ENCODE measurements at places on chromosomes 4 and X. TPM values are rescaled to one million over a fixed set of nuclear protein-coding genes. Genes with fewer than 3 reads are reported as not detected.

Gene MAGEC3
- polyA plus RNA-seq, result 0.28 TPM

Gene CENPE
- polyA plus RNA-seq, result 16.6 TPM

Gene NPY2R
- 0.89 TPM for polyA plus RNA-seq

Gene POLR2B
- 126 TPM for polyA plus RNA-seq

Gene HERC5
- 7.0 TPM for polyA plus RNA-seq

Gene ANK2
- polyA plus RNA-seq, result 60.8 TPM

Gene EDA2R
- polyA plus RNA-seq, result 0.43 TPM

Gene UGT2A2
- not detected for polyA plus RNA-seq

Gene C1QTNF7
- 28.1 TPM for polyA plus RNA-seq

Gene PRDM5
- polyA plus RNA-seq, result 17.9 TPM

Gene ARX
- polyA plus RNA-seq, result not detected

Gene QRFPR
- polyA plus RNA-seq, result 0.97 TPM

Gene CENPVL1
- polyA plus RNA-seq, result 0.24 TPM

Gene KIAA1210
- 2.2 TPM for polyA plus RNA-seq

- no peak for DNase-seq
These were observed 2.6 kb downstream of the MRPL1 start for GRCh38 chr4:77865259-77865658.

- no peak for DNase-seq
These were observed 13.6 kb downstream of the SLC25A6 start for GRCh38 chrX:1378306-1378759.

DNA sequence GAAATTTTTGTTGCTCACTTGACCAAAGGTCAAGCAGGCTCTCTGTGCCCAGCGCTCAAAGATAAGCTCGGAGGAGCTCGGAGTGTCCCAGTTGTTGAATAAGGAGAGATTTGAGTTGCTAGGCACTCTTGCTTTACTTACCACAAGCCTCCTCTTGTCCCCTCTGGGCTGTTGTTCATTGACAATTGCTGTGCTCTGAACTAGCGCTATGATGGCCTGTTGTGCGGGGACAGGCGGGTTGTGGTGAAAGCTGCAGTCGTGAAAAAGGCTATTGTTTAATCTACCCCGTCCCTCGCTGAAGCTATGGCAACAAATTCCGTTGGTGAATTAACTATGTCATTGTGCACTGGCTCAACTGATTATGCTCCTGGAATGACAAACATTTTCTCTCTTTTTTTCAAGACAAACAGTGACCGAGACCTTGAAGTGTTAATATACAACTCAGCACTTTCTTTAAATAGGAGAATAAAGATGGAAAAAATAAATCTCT lies 21.0 kb upstream of the POLA1 start:
- no peak for DNase-seq

DNA sequence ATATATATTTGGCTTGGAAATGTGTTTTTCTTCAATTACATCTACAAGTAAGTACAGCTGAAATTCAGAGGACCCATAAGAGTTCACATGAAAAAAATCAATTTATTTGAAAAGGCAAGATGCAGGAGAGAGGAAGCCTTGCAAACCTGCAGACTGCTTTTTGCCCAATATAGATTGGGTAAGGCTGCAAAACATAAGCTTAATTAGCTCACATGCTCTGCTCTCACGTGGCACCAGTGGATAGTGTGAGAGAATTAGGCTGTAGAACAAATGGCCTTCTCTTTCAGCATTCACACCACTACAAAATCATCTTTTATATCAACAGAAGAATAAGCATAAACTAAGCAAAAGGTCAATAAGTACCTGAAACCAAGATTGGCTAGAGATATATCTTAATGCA lies 26.1 kb downstream of the NUDT6 start:
- DNase-seq, result no peak

GRCh38 chrX:136200466-136200865 lies 50.7 kb downstream of the MAP7D3 start:
- no peak for DNase-seq

DNA sequence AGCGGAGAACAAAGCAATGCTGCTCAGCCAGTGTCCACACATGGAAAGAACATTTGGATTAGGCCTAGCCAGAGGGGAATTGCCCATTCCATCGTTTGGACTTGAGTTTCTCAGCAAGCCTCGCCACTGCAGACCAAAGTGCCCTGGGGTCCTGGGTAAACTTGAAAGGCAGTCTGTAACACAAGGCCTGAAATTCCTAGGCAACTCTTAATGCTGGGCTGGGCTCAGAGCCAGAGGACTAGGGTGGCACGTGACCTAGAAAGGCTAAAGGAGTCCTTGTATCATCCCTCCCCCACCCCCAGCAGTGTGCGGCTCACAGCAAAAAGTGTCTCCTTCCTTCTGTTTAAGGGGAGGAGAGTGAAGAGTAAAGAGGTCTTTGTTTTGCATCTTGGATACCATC lies 210.4 kb upstream of the ARX start:
- DNase-seq, result no peak

DNA sequence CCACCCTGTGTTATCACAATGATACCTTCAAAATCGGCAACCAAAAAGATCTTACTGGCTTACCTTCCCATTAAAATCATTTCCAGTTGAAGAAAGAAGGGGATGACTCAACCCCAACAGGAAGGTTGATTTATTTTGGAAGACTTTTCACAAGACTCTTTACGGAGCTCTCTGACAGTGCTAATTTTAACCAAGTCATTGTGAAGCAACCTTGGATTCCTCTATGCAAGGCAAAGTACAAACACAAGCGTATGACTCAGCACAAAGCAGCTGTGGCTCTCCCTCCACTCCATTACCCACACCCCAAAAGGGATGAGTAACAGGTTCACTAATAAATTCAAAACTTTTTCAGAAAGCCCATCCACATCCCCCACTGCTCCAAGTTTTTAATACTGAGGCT lies 213.8 kb upstream of the FGF13 start:
- no peak for DNase-seq

- no peak for DNase-seq
These were observed 185.7 kb upstream of the NWD2 start for GRCh38 chr4:37058826-37059225.

DNA sequence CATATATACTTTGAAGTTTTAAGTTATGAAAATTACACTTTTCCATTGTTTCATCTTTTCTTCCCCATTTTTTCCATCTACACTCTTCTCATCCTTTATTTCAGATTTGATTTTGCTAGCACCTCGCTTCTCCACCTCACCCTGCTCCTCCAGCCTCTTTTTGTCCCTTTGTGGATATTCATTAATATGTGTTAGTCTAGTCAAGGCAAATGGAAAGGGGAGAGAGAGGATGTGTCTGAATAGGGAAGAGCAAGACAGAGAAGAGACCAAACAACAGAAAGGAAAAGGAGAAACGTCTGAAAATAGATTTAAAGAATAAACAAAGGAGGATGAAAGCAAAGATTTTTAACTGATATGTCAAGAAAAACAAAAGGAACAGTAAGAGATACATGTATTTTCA lies 24.1 kb downstream of the GPM6A start:
- DNase-seq, result no peak

- DNase-seq, result peak; percentile 27
These were observed at the start of gene TRMT2B for GRCh38 chrX:101051549-101052302. TRMT2B (minus strand) TSS chrX:101052111; CDS start chrX:101042289, 9,822 bp downstream.

GRCh38 chrX:53695946-53696549 lies 9.5 kb upstream of the HUWE1 start:
- DNase-seq, result no peak

DNA sequence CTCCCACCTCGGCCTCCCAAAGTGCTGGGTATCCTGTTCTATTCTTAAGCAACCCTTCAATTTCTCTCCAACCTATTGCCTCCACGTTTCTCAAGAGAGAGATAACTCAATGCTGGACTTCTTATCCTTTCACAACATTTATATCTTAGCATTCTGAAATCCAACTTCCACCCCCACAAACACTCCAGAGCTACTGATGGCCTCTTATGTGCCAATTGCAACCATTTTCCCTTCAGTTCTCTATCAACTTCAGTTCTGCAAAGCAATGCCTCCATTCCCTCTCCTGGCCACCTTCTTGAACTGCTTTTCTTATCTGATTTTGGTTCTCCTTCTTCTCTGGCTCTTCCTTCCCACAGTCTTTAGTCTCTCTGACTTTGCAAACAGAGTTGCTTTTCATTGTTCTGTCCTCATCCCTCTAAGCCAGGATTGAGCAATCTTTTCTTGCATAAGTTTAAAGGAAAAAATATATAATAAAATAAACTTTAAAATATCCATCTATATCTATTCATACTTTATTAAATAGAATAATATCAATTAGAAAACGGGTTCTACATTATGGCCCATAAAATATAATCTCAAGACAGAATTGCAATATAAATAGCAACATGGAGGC lies 3.6 kb upstream of the STBD1 start:
- no peak for DNase-seq

GRCh38 chr4:134628066-134628465 lies 426.5 kb upstream of the PABPC4L start:
- no peak for DNase-seq

GRCh38 chr4:94551643-94552564 lies 100.2 kb downstream of the PDLIM5 start:
- DNase-seq, result no peak

DNA sequence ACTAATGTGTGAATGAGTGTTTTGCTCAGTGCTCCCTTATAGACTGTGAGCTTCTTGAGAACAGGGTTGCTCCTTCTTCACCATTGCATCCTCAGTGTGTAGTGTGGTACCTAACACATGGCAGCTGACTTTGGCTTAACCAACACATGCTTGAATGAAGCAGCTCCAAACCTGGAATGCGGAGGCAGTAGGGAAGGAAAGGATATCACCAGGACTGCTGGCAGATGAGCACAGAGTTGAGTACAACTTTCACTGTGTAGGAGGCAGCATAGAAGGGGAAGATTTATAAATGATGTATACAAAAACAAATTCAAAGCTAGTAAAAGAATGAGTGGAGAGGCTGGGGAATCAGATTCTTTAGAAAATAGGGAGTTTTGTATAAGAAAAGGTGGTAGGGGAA lies 174.3 kb downstream of the SLIT2 start:
- DNase-seq, result no peak

DNA sequence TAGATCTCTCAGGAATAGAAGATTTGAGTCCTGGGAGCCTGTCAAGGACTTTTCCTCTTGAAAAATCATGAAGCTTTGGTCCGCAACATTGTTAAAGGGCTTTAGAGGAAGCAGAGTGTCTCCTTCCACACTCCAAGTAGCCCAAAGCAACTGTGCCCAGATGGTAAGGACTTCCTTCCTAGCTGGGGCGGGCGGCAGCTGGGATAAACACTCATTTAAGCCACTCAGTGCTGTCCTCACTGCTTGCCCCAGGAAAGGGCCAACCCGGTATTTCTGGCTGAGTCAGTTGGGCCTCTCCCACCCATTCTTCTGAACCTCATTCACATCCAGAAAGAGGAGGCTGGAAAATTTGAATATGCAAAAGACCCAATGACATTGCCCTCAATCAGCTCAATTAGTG lies 144.3 kb downstream of the CHIC2 start:
- no peak for DNase-seq

DNA sequence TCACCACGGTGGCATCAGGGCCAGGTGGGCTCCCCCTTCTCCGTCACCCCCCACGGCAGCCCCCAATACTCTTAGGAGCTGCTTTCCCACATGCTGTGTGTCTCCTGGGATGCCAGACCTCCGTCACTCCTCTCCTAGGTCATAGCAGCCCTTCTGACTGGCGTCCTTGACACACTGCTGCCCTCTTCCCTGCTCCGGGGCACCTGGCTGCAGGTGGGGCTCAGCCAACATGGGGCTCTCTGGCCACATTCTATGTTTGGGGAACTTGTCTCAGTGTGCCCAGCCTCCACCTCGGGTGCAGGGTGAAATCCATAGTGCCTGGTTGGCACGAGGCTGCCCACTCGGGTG lies 13.8 kb downstream of the TMEM175 start:
- no peak for DNase-seq

DNA sequence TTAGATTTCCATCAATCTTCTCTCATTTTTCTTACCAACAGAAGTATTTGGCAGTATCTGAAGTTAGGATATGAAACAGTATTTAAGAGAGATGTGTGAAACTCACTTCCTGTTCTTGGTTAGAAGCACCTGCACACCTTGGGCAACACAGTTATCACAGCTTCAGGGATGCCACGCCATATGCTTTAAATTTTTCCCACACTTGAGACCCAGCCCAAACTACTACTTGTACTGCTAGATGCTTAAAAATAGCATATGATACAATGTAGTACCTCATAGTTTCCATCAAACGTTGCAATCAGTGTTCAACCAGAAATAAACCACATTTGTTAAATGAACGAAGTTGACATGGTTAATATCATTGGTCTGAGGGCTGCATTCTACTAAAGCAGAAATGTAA lies 725.1 kb upstream of the FRG1 start:
- DNase-seq, result no peak

DNA sequence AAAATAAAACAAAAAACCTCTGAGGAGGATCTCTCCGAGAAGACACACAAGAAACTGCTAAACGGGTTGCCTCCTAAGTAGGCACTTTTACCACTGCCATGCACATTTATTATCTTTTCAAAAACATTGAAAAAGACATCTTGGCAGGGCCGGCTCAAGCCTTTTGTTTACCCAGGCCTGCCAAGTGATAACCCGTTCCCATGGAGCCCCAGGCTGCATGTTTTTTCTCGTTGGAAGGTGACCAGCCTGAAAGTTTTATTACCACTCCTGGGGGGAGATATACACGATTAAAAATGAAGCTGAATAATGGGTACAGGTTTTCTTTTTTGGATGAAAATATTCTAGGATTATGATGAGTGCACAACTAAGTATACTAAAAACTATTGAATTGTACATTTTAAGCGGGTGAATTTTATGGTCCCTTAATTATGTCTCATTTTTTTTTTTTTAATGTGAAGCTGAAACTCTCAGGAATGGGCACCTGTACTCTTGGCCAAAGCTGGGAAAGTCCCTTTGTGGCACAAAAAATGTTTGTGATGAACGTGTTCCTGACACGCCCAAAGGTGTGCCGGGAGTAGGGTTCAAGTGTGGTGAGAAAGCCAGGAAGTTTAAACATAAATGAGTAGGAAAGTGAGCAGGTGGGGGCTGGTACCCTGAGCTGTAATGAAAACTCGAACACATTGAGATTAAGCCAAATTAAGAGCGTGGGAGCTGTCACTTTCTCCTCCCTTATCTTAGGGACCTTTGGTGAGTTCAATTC lies 1.5 kb upstream of the MAP7D2 start:
- DNase-seq, result no peak

- DNase-seq, result no peak
These were observed 72.2 kb upstream of the PUDP start for GRCh38 chrX:7220121-7220520.

DNA sequence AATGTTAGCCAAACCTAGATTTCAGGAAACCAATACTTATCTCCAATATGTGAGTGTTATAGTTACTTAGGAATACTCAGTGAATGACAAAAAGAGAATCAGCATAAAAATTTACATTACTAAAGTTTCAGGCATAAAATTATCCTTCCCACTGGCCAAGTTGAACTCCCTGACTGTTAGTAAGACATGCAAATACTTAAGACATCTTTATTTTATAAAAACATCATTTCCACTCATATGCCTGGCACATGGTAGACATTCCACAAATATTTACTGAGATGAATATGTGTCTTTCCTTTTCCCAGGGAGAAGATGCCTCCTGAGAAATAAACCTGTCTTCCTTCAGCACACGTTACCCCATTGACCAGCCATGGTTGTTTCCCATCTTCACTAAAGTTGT lies 7.3 kb downstream of the VEGFD start:
- DNase-seq, result no peak

Measured in right renal cortex interstitium (tissue), 3 donors.